ENCODE measurements at places on chromosomes 13 and 19.

DNA sequence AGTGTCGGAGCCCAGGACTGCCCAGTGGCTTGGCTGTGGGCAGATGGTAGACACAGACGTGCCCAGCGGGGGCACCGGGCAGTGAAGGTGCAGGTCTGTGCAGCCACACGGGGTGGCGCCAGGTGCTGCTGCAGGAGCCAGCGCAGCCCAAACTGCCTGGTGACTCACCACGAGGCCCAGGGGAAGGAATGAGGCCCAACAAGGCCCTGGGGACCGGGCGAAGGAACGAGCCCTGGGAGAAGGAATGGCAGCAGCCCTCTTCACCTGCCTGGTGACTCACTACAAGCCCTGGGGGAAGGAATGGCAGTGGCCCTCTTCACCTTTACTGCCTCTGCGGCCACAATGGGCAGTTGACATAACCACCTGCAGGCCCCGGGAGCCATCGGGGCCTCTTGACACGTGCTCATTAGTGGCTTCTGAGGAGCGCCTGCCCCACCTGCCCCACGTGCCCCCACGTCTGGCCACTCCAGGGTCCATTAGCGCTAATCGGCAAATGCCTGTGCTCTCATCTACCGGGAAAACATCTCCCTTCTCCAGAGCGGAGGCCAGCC, 9.3 kb downstream of the MED16 start:
- no peak for DNase-seq

- no peak for DNase-seq
These were observed 13.4 kb downstream of the UBXN6 start for GRCh38 chr19:4443966-4444764.

DNA sequence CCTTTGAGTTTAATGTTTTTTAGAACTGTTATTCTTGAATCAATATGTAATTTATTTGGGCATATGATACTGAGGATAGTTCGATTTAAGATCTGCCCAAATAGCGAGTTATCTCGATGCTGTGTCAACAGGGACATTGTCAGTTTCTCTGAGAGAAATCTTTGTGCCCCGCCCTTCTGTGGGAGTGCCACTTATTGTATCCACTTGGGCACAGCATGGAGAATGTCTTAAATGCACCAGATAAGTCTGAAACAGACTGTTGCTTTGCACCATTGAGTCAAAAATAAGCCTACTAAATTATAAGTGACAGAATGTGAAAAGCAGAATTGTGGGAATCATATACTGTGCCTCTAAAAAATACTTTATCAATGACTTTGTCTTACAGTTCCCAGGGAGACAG, 45.6 kb downstream of the RNASEH2B start:
- no peak for DNase-seq

GRCh38 chr13:91747186-91747585, 348.8 kb downstream of the GPC5 start:
- DNase-seq: no peak

- DNase-seq: no peak
These were observed 74.9 kb downstream of the SOX1 start for GRCh38 chr13:112141643-112142400.

- DNase-seq: no peak
These were observed 166.6 kb downstream of the PTPRS start for GRCh38 chr19:5173993-5174392.

- no peak for DNase-seq
These were observed 76.2 kb downstream of the SACS start for GRCh38 chr13:23357349-23357748.

- no peak for DNase-seq
These were observed 9.5 kb downstream of the NDUFA11 start for GRCh38 chr19:5893907-5894703.

GRCh38 chr19:33022472-33023116, 42.1 kb downstream of the RHPN2 start:
- no peak for DNase-seq

DNA sequence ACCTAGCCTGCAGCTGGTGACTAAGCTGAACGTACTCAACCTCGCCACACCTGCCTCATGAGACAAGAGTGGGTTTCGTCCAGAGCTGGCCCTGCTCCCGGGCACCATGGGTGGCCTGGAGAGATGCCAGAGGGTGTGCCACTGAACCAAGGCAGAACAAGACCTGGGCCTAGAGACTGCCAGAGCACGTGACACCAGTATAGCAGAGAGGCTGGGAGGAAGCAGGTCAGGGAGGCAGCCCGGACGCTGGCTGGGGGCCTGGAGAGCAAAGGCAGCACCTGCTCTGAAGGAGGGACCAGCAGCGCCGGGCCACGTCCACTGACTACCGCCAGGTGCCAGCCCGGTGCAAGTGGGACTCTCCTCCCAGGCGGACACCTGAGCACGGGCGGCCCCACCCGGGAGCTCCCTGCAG, 7.3 kb upstream of the C13orf46 start:
- DNase-seq: no peak

GRCh38 chr13:26721251-26722121, 39.1 kb downstream of the GPR12 start:
- no peak for DNase-seq

GRCh38 chr19:40539070-40539469, 37.6 kb upstream of the SHKBP1 start:
- no peak for DNase-seq

DNA sequence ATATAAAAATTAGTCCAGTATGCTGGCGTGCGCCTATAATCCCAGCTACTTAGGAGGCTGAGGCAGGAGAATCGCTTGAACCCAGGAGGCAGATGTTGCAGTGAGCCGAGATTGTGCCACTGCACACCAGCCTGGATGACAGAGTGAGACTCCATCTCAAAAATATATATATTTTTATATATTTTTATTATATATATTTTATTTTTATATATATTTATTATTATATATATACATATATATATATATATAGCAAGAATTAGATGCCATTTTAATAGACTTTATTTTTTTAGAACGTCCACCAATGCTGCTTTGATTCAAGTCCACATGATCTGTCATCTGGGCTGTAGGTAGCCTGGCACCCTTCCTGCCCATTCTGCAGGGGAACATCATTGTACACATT, 3.5 kb upstream of the OR7D2 start:
- DNase-seq: no peak

Data from stimulated activated CD4-positive, alpha-beta T cell treated with anti-CD3 and anti-CD28 coated beads, Interleukin-1b, Interleukin-23, amount 100 ng/mL, for 1 hour (primary cell).